HT1080 (cell line): ENCODE measurements at places on chromosomes 4 and X. TPM values are rescaled to one million over a fixed set of nuclear protein-coding genes. Genes with fewer than 3 reads are reported as not detected.

GRCh38 chr4:25457053-25457715 lies 80.1 kb downstream of the ANAPC4 start:
- DNase-seq, result peak; percentile 94

DNA sequence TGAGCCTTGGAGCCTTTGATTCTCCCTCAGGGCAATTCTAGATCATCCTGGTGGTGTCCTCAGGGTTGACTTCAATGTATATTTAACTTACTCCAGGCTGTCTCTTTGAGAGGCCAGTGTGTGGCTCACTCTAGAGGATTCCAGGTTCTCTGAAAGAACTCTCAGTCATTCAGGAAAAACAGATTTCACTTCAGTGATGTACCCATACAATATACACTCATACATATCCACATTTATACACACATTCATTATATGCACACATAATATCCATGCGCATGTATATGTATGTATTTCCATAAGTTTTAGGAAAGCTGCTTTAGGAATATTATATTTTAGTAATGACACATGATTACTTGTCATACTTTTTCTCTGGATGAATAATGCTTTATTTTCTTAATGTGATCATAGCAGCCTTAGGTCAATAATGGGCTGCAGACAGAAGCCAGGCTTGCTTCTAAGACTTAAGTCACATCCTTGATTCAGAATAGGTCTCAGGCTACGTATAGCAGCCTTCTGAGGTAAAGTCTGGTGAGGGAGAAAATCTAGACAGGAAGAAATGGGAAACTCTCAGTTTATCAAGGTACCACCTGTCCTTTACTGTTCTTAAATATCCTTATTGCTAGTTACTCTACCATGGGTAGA lies 397.0 kb downstream of the GPAT3 start:
- DNase-seq, result no peak

DNA sequence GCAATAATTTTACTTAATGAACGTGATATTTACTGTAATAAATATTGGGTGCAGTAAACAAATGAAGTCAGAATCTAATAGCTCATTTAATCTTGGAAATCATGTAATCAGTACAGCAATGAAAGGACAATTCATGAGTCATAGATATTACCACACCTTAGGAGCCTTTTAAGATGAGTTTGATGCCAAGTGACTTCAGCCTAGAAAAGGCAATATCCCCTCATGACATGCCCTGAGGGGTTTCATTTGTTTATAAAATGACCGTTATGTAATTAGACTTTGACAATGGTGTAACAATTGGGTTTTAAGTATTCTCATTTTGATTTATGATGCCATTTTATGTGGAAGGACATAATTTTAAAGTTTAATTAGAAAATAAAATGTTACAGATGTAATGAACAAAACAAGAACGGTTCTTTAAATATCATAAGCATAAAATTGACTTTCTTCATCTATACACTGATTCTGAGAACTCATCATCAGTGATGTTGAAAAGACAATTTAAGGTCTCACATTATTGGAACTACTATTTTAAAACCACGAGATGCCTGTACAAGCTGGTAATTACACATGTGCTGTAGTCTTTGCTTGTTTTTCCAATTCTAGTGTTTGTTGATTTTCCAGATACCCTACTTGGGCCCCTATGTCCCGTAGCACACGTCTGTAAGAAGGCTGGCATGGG lies 5.0 kb downstream of the FGF2 start:
- DNase-seq, result no peak

GRCh38 chr4:28636971-28637370 lies 1776.3 kb downstream of the STIM2 start:
- DNase-seq, result no peak

GRCh38 chr4:141900856-141901255 lies 264.5 kb downstream of the IL15 start:
- DNase-seq, result no peak

- DNase-seq, result no peak
These were observed 503.9 kb downstream of the PDHA2 start for GRCh38 chr4:96343836-96344235.

GRCh38 chr4:10403633-10404445 lies 53.4 kb downstream of the ZNF518B start:
- peak; percentile 42 for DNase-seq

ADRA2C gene
- total RNA-seq, result 0.10 and 0.58 TPM in 2 replicates

ARSJ gene
- total RNA-seq, result 11.8 and 12.4 TPM in 2 replicates

GRCh38 chr4:147582386-147583060 lies 34.7 kb upstream of the TMEM184C start:
- no peak for DNase-seq

DNA sequence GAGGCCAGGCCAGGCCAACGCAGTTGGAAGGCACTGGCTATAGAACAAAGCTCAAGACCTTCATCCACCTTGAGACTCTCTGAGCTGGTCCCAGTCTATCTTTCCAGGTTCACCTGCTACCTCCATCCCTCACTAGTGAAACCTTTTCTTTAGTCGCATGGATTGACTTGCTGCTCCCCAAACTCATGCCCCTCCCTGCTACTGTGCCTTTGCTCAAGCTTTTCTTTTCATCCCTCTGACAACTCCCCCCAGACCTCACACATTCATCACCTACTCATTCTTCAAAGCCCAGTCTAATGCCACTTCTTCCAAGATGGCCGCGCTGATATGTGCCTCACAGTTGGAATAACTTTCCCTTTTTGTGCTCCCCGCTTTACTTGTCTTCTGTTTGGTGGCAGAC lies 58.0 kb downstream of the CNGA2 start:
- no peak for DNase-seq

- peak; percentile 30 for DNase-seq
These were observed 255.8 kb downstream of the UNC5C start for GRCh38 chr4:95293014-95293413.

DNA sequence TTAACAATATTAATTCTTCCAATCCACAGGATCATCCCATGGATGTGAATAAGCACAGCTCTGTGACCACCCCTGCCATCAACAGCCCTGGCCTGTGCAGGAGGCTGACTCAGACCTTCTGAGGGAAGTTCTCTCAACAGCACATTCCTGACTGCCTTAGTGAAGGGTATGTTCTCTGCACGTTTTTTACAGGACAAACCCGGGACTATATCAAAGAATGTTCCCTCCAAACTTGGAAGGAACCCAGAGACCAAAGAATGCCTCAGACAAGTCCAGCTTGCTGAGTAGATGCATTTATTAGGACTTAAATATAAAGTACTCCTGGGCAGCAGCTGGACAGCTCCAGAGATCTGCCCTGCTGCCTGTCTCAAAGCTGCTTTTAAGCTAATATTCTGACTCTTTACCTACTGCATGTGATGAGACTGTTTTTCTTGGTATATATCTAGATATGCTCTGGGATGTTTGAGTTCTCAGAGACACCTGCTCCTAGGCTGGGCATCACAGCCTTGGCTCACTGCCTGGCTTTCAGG lies 1127.8 kb upstream of the PRKX start:
- DNase-seq, result peak; percentile 71

DNA sequence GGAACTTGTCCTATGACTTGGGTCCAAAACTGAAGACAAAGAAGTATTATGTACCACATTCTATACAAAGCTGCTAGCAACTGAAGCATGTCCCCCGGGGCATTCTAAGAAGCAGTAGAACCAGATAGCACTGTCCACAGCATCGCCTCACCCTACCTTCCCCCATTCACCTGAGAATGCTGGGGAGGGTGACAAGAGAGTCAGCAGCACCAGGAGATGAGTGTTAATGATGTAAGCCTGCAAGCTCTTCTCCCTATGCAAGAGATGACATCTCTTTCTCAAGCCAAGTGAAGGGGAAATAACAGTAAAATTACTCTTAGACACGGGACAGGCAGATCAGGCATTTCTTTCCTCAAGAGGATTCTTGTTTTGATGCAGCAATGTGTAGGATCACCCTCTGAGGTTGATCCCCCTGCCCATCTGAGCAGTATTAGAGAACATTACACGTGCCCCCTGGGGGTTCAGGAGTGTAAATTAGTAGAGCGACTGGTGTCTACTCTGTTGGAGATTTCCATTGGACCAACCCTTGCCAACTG lies 13.9 kb upstream of the TLR1 start:
- DNase-seq, result no peak

CXorf49 gene
- total RNA-seq, result not detected in 2 replicates

DNA sequence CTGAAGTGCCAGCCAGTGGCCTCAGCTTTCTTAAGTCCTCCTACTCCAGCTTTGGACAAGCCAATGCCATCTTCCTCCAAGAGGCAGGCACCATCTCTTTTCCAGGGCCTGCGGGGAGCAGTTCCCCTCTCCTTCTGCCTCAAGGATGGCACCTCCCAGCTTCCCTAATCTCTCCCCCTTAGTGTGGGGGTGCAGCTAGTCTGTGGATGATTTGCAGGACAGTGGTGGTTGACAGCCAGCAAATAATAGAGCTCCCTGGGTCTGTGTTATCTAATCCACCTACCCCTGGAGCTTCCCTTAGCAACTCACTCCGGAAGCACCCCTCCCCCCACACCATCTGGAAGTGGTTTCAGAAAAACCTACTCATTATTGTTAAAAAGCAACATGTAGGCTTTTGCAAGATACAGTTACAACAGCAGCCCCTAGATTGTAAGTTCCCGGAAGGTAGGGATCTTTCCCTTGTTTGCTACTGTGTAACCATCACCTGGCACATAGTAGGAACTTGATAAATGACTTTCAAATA lies 247.1 kb downstream of the BCOR start:
- peak; percentile 20 for DNase-seq

GRCh38 chrX:5194806-5195205 lies 1033.9 kb downstream of the NLGN4X start:
- no peak for DNase-seq

DNA sequence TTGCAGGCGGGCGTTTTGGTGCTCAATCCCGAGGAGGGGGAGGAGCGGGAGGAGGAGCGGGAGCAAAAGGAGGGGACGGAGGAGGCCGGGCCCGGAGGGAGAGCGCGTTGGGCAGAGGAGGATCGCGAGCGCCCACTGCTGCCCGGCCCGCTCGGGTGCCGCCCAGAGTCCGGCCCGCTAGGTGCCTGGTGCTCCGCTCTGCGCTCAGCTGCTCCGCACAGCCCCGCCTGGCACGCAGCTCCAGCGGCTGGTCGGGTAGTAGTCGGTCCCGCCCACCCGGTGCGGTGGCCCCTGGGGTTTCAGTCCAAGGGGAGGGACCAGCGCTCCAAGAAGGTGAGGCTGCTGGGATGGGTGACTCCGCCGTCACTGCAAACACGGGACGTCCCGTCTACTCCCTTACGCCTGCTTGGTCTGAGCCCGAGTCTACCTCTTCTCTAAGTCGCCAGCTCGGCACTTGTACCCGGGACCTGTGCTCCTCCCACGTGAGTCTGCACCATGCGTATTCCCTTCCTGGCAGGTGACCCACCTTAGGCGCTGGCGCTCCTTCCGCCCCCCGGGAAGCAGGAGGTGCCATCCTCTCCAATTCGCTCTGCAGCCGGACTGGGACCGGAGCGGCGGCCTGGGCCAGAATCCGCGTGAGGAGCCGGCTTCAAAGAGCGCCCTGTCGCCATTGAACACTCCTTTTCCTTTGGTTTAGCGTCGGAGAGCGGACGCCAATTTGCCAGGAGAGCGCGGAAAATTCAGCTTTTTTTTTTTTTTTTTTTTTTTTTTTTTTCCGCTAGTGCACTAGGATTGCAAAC lies 405 bp upstream of the HS3ST1 start:
- peak; percentile 71 for DNase-seq

DNA sequence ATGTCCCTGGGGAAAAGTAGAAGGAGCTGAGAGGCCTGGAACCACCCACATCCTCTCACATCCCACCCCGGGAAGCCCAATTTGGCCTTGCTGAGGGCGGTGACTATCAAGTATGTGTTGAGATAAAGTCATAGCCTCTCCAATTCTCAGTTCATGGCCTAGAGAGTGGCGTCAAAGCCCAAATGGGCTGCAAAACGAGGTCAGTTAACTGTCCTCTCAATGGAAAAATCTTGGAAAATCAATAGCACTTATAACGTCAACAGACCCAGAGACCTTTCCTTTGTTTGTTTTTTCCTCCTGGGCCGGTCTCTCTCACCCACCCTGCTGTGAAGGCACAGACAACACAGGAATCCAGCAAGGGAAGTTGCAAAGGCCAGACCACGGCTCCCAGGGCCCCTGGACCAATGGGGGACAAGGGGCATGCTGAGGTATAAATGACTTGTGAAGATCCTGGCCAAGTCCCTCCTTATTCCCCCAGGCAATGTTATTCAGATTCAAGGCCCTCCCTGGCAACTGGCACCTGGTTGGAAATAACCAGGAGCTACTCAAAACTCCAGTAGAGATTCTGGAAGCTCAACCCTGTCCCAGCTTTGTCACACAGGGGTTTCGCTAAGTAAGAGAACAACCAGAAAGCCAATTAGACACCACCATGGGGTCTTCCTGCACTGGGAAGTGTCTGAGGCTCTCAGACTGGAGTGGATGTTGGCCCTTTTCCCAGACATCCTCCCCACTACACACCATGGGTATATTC lies 38.6 kb downstream of the TSC22D3 start:
- DNase-seq, result no peak

DNA sequence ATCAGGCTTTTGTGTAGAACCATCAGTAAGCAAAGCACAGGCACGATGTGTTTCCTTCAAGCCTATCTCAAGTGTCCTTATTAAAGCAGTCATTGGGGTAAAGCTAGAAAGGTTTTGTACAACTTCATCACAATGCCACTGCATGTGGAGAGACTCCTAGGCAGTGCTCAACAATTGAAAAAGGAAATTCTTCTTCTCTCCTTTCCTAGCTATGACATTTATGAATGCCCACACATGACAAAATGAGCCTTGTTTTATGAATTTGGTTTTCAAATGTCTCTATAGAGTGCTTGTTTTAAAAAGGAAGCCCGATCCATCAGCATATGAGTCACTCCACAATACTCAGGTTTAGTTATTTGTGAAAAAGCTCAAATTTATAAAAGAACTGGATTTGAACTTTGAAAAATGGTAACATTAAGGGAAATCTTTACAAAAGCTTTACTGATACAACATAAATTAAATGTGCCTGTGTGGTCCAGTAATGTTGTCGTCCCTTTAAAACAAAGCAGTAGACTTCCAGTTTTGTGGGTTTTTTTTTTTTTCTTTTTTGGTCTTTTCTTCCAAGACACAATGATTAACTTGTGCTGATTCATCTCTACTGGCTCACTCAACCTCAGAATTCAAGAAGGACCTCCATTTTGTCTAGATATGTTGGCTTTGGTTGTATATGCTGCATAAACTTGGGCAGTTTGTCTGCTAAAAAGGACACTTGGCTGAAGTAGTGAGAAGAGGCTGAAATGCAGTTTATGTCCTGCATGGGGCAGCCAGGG lies 273.8 kb downstream of the GASK1B start:
- DNase-seq, result peak; percentile 67

MAGEE2 gene
- not detected in 2 replicates for total RNA-seq

DNA sequence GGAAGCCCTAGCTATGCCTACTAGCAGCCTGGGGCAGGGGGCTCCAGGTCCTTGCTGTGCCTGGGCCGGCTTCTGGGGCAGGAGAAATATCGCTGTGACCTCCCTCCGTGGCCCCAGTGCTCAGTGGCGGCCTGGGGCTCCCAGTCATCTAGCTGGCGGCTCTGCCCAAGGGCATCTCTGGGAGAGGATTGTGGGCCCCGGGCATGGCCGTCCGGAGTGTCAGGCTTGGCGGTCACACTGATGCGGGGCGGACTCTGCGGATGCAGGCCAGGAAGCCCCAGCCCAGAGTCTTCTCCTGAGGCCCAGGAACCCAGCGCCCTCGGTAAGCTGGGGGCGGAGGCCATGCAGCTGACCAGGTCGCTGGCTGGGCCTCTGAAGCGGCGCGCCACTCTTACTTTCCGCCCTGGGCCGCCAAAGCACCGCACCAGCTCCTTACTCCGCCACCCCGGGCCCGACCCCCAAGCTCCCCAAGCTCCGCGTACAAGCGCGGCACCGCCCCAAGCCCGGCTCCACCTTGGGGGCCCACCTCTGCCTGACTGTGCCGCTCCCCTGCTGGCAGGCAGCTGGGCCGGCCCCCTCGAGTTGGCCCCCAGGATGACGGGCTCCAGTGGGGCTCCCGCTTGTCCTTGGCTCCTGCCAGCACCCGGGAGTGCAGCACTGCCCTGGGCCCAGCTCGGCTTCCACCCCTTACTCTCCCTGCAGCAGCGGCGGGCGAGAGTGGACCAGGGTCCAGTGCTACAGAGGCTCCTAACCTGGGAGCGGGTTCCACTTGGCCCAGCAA lies 720.0 kb downstream of the PCDH18 start:
- DNase-seq, result no peak
